HCT116 (cell line): ENCODE measurements at places on chromosomes 11 and 22. TPM values are rescaled to one million over a fixed set of nuclear protein-coding genes. Genes with fewer than 3 reads are reported as not detected.

DNA sequence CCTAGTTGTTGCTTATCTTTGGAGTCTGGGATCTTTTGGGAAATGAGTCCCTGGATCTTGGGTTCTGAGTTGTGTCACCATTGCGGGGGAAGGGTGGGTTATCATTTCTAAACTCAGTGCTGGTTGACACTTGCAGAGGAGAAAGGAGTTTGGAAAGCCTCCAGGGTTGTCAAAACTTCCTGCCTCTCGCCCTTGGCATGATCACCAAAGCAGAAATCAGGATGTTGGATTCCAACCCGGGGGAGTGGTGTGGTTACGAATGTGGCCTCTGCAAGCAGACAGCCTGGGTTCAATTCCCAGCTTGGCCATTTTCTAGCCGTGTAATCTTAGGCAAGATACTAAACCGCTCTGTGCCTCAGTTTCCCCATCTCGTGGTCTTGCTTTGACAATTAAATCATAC is 24.3 kb downstream of the CD6 start:
- no peak overlapping the region for H3K27ac ChIP-seq
- DNase-seq: no peak
- peaks cover 11% of the 10 kb centered on the region for H3K27me3 ChIP-seq
- H3K36me3 ChIP-seq: no peaks in the 10 kb centered on the region

- no peak overlapping the region for H3K27ac ChIP-seq
- DNase-seq: no peak
- no peaks in the 10 kb centered on the region for H3K36me3 ChIP-seq
- H3K4me1 ChIP-seq: no peaks in the 10 kb centered on the region
Observed at GRCh38 chr22:25930788-25931310, 188.9 kb downstream of the MYO18B start.

GRCh38 chr11:126408901-126409619 is 53.6 kb downstream of the ST3GAL4 start:
- no peaks in the 10 kb centered on the region; the same call in 1 of the 2 replicates for H3K36me3 ChIP-seq
- H3K27ac ChIP-seq: no peak overlapping the region
- no peak for DNase-seq
- H3K27me3 ChIP-seq: no peaks in the 10 kb centered on the region
- no peak overlapping the region for H3K4me3 ChIP-seq

DNA sequence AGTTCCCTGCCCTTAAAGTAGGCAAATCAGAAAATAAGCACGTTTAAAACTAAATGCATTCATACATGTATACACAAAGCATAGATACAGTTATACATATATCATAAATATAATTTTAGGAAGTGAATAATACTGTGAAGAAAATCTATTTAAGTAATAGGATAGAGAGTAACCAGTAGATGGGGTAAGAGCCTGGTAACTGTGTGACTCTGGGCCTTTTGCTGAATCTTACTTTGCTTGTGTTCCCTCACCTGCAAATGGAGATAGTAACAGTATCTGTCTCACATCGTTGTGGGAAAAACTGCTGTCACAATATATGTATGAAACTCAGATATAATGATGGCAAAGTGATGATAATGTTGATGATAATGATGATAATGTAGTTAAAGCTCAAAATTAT is 29.9 kb downstream of the MS4A2 start:
- H3K27ac ChIP-seq: no peak overlapping the region
- no peak for DNase-seq
- no peaks in the 10 kb centered on the region for H3K36me3 ChIP-seq
- H3K27me3 ChIP-seq: no peaks in the 10 kb centered on the region
- H3K4me3 ChIP-seq: no peak overlapping the region
- H3K4me1 ChIP-seq: no peaks in the 10 kb centered on the region

DNA sequence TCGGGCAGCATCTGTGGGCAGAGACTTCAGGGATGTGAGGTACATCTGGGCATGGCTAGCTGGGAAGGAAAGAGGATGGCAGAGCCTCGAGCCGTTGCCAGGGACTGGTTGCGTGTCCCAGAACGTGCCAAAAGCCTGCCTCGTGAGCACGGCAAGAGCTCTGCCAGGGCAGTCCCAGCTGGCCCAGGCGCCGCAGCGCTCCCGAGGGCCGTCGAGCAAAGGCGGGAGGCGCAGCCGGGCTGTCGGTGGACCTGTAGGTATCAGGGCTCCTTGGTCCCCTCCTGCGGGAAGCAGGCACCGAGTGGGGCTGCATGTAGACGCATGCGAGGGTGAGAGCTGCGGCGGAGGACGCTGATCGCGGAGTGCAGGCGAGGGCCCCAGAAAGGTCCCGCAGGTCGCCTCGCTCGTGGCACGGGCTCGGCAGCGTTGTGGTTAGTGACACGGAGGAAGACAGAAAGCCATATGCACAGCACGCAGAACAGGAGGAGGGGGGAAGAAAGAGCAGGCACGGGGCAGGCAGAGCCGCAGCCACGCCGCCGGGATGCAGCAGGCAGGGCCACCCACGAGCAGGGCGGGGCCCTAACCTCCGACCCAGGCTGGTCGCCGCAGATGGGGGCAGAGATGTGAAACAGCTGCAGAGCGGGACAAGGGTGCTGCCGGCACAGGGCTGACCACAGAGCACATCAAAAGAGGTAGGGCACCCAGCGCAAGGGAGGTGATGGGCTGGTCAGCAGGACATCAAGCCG is 18.0 kb downstream of the LSP1 start:
- H3K4me1 ChIP-seq: no peaks in the 10 kb centered on the region
- no peak overlapping the region for H3K4me3 ChIP-seq
- DNase-seq: no peak

- no peaks in the 10 kb centered on the region for H3K36me3 ChIP-seq
- H3K4me3 ChIP-seq: no peak overlapping the region
- no peaks in the 10 kb centered on the region for H3K27me3 ChIP-seq
Observed at GRCh38 chr11:26909515-26909914, 84.4 kb upstream of the FIBIN start.

- no peak for DNase-seq
- H3K27me3 ChIP-seq: no peaks in the 10 kb centered on the region
- no peaks in the 10 kb centered on the region for H3K4me1 ChIP-seq
- no peaks in the 10 kb centered on the region for H3K36me3 ChIP-seq
- no peak overlapping the region for H3K4me3 ChIP-seq
Observed at GRCh38 chr11:24312464-24313238, 184.2 kb upstream of the LUZP2 start.

GRCh38 chr22:40605761-40606160 is 30.8 kb downstream of the MRTFA start:
- no peaks in the 10 kb centered on the region for H3K36me3 ChIP-seq
- H3K4me3 ChIP-seq: no peak overlapping the region
- H3K27ac ChIP-seq: no peak overlapping the region
- H3K27me3 ChIP-seq: no peaks in the 10 kb centered on the region
- H3K4me1 ChIP-seq: peaks cover 22% of the 10 kb centered on the region

DNA sequence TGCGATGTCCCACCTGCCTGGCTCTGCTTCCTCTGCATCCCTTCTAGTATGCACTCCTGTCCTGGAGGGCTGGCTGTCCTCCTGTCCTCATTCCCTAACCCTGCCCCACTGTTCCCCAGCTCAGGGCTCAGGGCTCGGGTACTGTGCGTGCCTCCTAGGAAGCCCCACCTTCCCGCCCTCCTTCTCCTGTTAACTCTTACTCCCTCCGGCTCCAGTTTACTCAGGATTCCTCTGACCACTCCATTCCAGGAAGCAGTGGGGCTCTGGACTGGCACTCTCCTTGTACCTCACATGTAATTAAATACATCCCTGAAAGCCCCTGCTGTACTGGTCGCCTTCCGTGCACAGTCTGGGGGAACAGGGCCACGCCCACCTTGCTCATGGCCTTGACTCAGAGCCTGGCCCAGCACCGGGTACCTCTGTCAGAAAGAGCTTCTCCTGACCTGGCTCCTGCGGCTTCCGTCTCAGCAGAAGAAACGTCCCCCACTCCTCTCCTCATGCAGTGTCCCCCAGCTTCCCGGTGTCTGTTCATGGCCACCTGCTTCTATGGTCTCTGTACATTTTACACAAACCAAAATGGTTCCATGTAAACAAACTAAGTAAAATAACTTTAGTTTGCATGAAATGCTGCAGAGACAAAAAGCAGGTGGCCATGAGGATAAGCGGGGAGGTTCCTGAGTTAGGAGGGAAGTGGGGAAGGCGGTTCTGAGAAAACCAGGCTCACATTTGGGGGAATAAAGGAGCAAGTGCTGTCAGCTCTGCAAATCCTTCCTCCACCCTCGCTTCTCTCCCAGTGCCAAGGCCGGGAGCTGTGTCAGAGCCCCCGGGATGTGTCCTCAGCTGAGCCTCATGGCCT is 445.9 kb downstream of the BRD1 start:
- H3K4me1 ChIP-seq: no peaks in the 10 kb centered on the region
- no peak for DNase-seq
- no peaks in the 10 kb centered on the region for H3K27me3 ChIP-seq
- H3K27ac ChIP-seq: no peak overlapping the region

- peaks cover 76% of the 10 kb centered on the region for H3K4me1 ChIP-seq
- H3K4me3 ChIP-seq: no peak overlapping the region
- H3K27ac ChIP-seq: peak overlapping the region; percentile 96
- H3K27me3 ChIP-seq: no peaks in the 10 kb centered on the region
- DNase-seq: no peak
- no peaks in the 10 kb centered on the region for H3K36me3 ChIP-seq
Observed at GRCh38 chr11:68008381-68009337, 1.5 kb upstream of the ALDH3B1 start.

GRCh38 chr11:116037861-116038260 is 533.6 kb upstream of the CADM1 start:
- H3K4me1 ChIP-seq: no peaks in the 10 kb centered on the region
- no peak overlapping the region for H3K27ac ChIP-seq
- H3K27me3 ChIP-seq: no peaks in the 10 kb centered on the region
- no peaks in the 10 kb centered on the region for H3K36me3 ChIP-seq
- no peak for DNase-seq
- H3K4me3 ChIP-seq: no peak overlapping the region

DNA sequence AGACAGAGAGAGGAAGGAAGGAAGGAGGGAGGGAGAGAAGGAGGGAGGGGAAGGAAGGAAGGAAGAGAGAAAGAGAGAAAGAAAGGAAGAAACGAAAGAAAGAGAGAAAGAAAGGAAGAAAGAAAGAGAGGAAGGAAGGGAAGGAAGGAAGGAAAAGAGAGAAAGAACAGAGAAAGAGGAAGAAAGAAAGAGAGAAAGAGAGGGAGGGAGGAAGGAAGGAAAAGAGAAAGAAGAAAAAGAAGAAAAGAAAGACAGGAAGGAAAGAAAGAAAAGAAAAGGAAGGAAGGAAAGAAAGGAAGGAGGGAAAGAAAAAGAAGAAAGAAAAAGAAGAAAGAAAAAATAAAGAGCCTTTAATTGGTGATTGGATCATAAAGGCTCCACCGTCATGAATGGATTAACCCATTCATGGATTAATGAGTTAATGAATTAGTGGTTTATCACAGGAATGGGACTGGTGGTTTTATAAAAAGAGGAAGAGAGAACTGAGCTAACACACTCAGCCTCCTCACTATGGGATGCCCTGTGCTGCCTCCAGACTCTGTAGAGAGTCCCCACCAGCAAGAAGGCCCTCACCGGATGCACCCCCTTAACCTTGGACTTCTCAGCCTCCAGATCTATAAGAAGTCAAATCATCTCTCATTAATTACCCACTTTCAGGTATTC is 9.0 kb upstream of the PLAAT2 start:
- H3K4me3 ChIP-seq: no peak overlapping the region
- peaks cover 9% of the 10 kb centered on the region for H3K4me1 ChIP-seq
- no peak for DNase-seq
- H3K36me3 ChIP-seq: no peaks in the 10 kb centered on the region
- H3K27me3 ChIP-seq: no peaks in the 10 kb centered on the region

DNA sequence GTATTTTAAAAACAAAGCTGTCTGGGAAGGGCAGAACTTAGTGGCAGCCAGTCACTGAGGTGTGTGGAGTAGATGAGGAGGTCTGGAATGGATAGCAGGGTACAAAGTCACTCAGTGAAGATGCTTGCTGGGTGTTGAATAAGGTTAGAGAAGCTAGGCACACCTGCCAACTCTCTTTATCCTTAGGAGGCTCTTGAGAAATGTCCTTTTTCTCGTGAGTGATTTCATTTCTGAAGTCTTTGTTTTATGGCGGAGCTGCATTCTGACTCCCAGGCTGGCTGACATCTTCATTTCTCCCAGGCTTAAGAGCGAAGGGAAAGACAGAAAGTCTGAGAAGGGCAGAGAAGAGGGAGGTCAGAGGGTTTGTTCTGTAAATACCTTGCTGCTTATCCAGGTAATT is 31.0 kb downstream of the CECR2 start:
- H3K27ac ChIP-seq: no peak overlapping the region
- H3K36me3 ChIP-seq: no peaks in the 10 kb centered on the region
- H3K4me1 ChIP-seq: no peaks in the 10 kb centered on the region
- no peaks in the 10 kb centered on the region for H3K27me3 ChIP-seq
- no peak for DNase-seq
- H3K4me3 ChIP-seq: no peak overlapping the region

DNA sequence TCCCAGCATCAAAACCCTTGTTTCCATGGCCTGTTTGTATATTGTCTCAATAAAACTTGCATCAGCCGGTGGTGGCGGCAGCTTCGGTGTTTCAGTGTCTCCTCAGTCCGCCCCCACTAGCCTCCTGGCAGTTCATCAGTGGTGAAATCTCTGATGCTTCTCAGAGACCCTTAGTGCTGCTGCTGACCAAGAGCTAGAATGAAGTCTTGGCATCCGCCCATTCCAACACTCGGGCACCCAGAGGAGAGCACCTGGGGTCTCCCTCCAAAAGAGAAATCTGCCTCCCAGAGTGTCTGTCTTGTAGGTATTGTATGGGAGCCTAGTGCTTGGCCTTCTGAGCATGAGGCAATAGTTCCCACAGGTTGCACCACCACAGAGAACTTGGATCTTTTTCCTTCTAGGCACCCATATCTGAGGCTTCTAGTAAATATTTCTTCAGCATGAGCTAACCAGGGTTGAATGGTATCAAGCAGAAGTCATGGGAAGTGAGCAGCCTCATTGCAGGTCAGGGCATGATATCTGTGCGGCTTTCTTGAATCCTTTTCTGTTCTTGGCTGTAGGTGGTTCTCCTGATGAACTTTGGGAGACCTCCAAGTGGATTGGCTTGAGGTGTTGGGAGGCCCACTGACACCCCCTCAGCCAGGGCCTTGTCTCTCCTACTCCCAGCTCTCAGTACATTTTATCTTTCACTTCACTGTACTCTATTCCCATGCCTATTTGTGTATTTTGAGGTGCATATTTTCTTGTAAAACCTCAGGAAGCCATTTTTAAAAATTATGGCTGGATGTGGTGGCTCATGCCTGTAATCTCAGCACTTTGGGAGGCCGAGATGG is 13.2 kb upstream of the AIFM3 start:
- H3K4me3 ChIP-seq: no peak overlapping the region
- peaks cover 38% of the 10 kb centered on the region; the same call in 1 of the 2 replicates for H3K36me3 ChIP-seq
- H3K27ac ChIP-seq: no peak overlapping the region
- no peaks in the 10 kb centered on the region for H3K27me3 ChIP-seq
- no peak for DNase-seq

DNA sequence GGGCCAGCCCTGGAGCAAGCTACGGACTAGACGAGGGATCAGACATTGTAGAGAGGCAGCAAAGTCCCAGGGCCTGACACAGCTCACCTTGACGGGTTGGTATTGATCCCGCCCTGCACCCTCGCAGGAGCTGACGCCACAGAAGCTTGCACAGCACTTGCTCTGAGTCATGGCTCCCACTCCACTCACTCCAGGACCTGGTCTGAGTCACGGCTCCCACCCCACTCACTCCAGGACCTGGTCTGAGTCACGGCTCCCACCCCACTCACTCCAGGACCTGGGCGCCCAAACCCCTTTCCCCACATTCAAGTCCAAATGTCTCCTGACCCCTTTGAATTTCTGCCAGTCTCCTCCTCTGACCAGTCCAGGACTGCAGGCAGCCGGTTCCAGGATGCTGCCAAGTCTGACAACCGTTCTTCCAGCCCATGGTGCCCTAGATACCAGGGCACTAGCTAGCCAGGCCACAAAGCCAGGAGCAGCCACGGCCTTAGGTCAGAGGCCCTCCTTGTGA is 6.0 kb upstream of the PNPLA5 start:
- H3K4me3 ChIP-seq: no peak overlapping the region
- peaks cover 12% of the 10 kb centered on the region for H3K4me1 ChIP-seq
- no peak overlapping the region for H3K27ac ChIP-seq
- no peaks in the 10 kb centered on the region for H3K27me3 ChIP-seq

MFNG gene
- 4.5 TPM for total RNA-seq

KRTAP5-9 gene
- 0.27 TPM for total RNA-seq

ARHGEF17 gene
- 18.2 TPM for total RNA-seq

CARNS1 gene
- 1.0 TPM for total RNA-seq

SFI1 gene
- total RNA-seq: 53.1 TPM
